ENCODE measurements at places on chromosomes 6 and 20.

GRCh38 chr6:28480253-28480932 lies 35.2 kb downstream of the GPX6 start:
- no peak for DNase-seq

DNA sequence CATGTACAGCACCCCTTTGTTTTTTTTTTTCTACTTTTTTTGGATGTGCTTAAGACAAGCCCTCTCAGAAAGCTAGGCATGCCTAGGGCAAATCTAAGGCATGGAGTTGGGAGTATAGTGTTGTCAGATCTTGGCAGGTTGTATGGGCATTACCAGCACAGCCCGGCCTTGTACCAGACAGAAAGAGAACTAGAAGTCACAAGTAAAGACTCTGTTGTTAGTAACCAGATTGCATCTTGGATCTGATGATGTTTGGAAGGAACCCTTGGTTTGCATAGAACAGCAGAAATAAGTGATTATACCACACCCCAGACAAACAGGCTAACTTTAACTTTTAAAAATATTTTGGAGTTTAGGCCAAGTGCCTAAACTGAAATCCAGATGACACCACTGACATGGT lies 25.6 kb downstream of the STK35 start:
- no peak for DNase-seq

DNA sequence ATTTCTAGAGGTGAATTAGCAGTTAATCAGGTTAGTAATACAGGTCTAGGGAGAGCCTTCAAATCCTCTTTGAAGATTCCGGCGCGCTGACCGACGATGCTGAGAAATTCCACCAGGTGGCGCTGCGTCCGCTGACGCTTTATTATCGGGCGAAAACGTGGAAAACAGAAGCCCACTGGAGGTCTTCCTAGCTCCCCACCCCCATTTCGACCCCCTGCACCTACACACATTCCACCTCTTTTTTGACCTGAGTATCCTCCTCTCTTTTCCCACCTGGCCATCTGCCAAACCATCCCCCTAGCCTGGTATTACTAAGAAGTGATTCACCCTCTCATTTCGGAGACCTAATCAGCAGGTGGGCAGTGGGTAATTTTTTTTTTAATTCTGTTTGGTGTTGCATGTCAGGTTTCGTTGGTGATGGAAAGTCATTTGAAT lies 65.4 kb upstream of the RIN2 start:
- DNase-seq, result peak; percentile 25

GRCh38 chr6:26223228-26223627 lies 136.0 kb downstream of the HFE start:
- no peak for DNase-seq

- no peak for DNase-seq
Measured at GRCh38 chr6:132571774-132572173, 1.7 kb downstream of the TAAR6 start.

DNA sequence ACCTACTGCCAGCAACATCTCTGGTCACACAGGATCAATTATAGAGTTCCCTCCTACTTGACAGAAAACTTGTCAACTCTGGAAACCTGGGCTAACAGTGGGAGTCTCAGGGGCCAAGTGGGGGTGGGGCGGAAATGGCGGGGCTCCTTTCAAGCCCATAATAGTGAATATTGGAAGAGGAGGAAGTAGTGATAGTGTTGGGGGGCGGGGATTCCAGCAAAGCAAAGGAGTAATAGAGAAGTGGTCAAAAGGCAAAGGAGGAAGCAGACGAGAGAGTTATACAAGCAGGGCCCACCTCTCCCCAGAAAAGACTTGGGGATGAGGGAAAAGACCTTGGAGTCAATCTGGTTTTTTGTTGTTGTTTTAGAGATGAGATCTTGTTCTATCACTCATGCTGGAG lies 2.1 kb downstream of the DEF6 start:
- DNase-seq, result no peak

GRCh38 chr20:695165-695866 lies 19.7 kb upstream of the SCRT2 start:
- no peak for DNase-seq

GRCh38 chr6:106883808-106884262 lies 90.7 kb downstream of the CD24 start:
- DNase-seq, result no peak

DNA sequence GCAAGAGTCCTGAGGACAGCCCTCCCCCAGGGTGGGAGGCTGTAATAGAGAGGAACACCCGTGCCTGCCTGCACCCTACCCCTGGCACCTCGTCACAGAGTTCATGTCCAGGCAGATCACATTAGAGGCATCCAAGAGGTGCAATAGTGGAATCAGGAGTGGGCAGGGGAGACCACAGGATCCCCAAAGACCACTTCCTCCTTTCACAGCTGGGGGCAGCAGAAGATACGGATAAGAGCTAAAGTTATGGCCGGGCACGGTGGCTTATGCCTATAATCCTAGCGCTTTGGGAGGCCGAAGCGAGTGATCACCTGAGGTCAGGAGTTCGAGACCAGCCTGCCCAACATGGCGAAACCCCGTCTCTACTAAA lies 1.5 kb upstream of the CAPN11 start:
- no peak for DNase-seq

GRCh38 chr20:59830665-59831023 lies 102.8 kb downstream of the SYCP2 start:
- no peak for DNase-seq

DNA sequence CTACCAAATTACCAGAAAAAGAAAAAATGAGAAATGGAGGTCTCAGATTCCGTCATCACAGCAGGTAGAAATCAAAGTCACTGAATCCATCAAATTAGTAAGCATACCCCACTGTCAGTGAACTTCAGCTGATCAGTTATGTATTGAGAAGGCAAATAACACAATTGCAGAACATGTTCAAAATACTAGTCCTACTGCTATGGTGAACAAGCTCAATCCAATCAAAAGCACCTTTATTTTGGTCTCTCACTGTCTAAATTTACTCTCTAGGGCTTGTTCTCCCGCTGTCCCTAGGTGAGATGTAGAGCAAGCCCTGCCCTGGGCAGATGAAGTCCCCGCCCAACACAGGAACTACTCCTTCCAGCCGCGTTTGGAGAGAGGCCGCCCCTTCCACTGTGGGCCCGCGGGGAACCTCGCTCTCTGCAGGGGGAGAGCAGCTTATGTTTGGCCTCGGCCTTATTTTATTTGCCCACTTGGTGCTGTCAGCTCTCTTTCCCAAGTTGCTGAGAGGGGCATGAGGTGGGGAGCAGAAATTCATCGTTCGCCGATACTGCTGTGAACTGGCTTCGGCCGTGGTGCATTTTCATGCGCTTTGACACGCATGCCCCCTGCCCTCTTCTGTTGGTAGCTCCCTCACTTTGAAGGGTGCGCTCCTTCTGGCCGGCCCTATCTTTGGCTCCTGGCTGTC lies 14.3 kb upstream of the MAP1LC3A start:
- no peak for DNase-seq

GRCh38 chr6:24419526-24419925 lies 16.8 kb downstream of the MRS2 start:
- no peak for DNase-seq

DNA sequence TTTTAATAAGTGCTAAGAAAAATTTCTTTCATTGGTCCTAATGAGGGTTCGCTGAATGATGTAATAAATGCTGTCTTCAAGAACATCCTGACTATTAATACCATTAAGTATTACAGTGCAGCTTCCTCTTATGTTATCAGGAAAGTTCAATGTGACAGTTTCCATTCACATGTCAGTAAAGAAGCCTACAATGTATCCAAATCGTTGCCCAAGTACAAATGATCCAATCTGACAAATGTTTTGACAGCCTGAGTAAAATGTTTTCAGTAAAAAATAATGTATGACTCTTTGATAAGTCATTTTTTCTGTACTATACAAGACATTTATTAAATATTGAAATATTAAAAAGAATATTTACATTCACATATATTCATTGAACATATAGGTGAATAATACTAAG lies 496.1 kb upstream of the MANEA start:
- DNase-seq, result no peak

- DNase-seq, result no peak
Measured at GRCh38 chr20:64165866-64166600, 1.8 kb downstream of the MYT1 start.

GRCh38 chr6:143543435-143543834 lies 31.9 kb upstream of the FUCA2 start:
- no peak for DNase-seq

DNA sequence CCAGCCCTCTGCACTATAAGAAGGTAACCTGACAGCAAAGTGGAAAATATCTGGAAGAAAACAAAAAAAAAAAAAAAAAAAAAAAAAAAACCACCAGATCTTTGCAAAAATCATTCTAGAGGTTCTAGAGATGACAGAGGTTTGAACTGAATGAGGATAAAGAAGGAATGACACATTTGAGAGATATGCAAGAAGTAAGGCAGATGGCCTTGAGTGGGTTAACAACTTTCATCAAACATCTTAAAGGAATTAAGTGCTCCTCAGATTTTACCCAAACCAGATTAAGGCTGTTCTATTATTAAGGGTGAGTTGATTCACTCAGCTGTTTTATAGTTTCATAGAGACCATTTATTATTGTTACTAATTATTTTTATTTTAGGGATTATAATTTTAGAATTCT lies 62.0 kb downstream of the RSPO3 start:
- DNase-seq, result peak; percentile 64

- DNase-seq, result peak; percentile 24
Measured at GRCh38 chr6:121319112-121319553, 15.1 kb downstream of the TBC1D32 start.

DNA sequence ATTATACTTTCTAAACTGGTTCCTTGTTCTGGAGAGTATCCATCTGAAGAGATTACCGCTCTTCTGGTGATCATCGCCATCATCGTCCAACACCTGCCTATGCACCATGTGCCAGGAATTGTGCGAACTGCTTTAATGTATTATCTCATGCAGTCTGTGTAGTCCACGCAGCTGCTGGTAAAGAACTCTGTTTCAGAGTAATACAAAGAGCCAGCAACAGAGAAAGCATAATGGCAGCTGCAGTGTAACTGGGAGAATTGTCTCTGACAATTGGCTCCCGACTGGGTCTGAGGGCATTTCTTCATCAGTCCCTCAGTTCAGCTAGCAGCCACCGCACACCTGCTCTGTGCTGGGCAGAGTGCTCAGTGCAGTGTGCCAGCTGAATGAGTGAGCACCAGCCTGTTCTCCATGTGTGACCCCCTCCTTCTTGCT lies 383.4 kb downstream of the GRIK2 start:
- DNase-seq, result no peak

DNA sequence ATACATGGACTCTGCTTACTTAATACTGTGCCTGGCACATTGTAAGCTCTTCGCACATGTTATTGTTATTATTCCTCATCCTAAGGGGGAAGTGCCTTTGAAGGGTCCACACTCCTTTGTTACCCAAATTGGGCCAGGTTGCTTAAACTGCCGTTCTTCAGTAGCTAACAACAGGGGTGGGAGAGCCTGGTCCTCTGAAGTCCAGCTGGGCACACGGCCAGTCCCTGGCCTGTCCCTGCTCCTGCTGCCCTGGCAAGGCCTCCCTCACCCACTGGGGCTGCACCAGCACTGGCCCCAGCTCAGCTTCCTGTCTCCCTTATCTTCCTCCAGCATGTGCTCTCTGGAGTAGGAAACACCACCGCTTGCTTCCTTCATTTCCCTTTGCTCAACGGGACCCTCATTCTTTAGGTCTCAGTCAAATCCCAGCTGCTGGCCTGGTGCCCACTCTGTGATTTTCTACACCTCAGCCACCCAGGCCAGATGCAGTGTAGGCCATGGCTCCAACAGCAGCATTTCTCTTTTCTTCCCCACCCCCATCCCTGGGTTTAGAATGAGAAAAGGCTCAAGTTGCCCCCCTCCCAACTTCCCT lies 5.5 kb upstream of the PROCR start:
- DNase-seq, result no peak

DNA sequence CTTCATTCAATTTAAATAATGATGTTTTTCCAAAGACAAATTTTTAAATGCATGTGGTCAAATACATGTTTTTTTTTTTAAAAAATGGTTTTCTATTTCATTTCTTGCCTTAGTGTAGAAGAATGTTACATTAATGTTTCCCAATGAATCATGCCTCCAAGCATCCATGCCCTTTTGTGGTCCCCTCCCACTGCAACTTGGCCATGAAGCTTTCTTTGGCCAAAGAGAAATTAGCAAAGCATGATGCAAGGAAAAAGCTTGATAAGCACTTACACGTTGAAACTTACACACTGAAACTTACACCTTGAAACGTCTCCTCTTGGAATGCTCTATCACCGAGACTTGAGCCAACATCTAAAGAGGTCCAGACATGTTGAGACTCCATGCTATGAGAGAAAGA lies 93.0 kb upstream of the ELOVL5 start:
- DNase-seq, result peak; percentile 51

DNA sequence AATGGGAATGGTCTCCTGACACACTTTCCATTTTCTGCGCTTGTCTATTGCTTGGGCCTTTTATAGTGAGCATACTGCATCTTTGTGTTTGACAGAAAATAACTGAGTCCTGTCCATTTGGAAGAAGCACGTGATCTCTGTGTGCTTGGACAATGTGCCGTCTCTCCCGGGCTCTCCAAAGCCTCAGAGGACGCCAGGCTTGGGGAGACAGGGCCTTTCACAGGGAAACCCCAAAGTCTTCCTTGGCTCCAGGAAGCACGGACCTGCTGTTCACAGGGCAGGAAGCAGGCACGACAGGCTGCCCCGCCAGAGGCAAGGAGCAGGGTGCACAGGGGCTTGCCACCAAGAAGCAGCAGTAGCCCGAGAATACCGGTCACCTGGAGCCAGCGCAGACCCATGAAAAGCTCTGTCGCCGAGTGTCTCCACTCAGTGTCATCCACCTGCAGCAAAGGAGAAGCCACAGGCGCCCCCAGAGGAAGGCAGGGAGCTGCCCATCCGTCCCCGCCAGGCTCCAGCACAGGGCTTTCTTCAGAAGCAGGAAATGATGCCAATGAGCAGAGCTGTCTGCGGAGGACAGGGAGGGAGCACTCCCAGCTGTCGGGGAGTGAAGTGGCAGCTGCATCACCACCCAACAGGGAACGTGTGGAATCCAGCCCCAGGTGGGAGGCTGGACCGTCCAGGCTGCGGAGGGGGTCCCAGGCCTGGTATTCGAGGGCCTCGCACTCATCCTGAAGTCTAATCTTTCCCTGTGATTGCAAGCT lies 135.1 kb downstream of the AGPAT4 start:
- DNase-seq, result no peak

DNA sequence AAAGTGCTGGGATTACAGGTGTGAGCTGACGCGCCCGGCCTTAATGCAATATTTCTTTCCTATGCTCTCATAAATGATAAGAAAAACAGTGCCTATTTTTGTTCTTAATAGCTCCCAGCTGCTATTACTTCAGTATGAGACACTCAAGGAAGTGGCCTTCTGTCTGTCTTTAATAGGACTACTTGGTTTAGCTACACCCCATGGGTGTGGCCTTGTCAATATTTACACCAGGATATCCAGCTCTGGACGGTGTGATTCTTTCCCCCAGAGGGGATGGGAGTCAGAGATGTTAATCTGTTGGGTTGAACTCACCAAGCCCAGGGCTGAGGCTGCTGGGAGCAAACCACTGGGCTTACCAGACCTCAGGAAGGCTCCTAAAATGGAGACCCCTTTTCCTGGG lies 134.2 kb downstream of the CEP57L1 start:
- no peak for DNase-seq

- no peak for DNase-seq
Measured at GRCh38 chr6:69881322-69882151, 15.2 kb downstream of the COL19A1 start.

Measured in AG10803 (cell line).